Left ventricle myocardium superior (tissue), 1 donor: ENCODE measurements at places on chromosomes 11 and 22. TPM values are rescaled to one million over a fixed set of nuclear protein-coding genes. Genes with fewer than 3 reads are reported as not detected.

The C11orf52 gene
- total RNA-seq = 1.0 TPM

The DGKZ gene
- total RNA-seq = 71.7 TPM

The CYB5R3 gene
- total RNA-seq = 283 TPM

The PHOX2A gene
- total RNA-seq = not detected

The GCAT gene
- 42.0 TPM for total RNA-seq

The MMP10 gene
- not detected for total RNA-seq

The BTBD18 gene
- total RNA-seq = not detected

The ATG13 gene
- 34.4 TPM for total RNA-seq

The FGF19 gene
- total RNA-seq = not detected

The BTG4 gene
- total RNA-seq = not detected

The OLFML1 gene
- 5.7 TPM for total RNA-seq

The HDAC10 gene
- total RNA-seq = 12.7 TPM

The NUDT8 gene
- 106 TPM for total RNA-seq

The MS4A6A gene
- 49.3 TPM for total RNA-seq

The ACR gene
- total RNA-seq = not detected

The KRTAP5-8 gene
- not detected for total RNA-seq

The APOA1 gene
- 9.2 TPM for total RNA-seq
